ENCODE measurements at places on chromosomes 1 and 21.

- peak; percentile 66 for DNase-seq
These were observed at the start of gene ZDHHC18 for GRCh38 chr1:26826261-26827105. Gene ZDHHC18 (plus strand): TSS chr1:26826688. CDS start chr1:26826805, 117 bp downstream.

DNA sequence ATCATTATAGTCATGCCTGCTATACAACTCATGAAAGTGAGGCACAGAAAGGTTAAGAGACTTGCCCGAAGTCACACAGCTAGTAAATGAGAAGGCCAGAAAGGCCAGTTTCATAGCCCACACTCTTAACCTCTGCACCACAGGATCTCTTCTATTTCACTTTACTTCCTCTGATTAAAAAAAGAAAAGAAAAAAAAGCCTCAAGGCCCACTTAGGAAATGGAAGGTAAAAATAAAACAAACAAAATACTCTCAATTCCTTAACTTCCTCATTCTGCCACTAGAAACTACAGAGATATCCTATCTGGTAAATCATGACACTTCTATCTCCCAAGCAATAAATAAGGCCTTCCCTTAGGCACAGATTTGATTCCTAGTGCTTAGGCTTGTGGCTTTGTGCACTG is 7.6 kb upstream of the ENAH start:
- no peak for DNase-seq

DNA sequence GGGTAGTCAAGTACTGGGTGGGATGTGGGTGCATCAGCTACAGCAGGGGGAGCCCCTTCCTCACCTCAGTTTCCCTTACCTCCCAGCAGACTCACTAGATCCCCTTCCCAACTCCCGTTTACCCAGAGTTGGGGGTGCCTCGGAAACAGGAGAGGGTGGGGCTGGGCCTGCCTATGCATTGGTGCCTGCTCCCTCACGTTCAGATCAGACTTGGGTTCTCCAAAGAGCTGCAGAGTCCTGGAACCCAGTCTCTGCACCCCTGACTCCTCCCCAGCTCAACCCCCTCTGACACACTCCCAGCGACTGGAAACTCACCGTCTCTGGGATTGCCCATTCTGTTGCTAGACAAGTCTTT is 6.0 kb downstream of the FOXO6 start:
- DNase-seq = no peak

GRCh38 chr21:46182548-46183336 is 1.5 kb downstream of the SPATC1L start:
- DNase-seq = no peak

DNA sequence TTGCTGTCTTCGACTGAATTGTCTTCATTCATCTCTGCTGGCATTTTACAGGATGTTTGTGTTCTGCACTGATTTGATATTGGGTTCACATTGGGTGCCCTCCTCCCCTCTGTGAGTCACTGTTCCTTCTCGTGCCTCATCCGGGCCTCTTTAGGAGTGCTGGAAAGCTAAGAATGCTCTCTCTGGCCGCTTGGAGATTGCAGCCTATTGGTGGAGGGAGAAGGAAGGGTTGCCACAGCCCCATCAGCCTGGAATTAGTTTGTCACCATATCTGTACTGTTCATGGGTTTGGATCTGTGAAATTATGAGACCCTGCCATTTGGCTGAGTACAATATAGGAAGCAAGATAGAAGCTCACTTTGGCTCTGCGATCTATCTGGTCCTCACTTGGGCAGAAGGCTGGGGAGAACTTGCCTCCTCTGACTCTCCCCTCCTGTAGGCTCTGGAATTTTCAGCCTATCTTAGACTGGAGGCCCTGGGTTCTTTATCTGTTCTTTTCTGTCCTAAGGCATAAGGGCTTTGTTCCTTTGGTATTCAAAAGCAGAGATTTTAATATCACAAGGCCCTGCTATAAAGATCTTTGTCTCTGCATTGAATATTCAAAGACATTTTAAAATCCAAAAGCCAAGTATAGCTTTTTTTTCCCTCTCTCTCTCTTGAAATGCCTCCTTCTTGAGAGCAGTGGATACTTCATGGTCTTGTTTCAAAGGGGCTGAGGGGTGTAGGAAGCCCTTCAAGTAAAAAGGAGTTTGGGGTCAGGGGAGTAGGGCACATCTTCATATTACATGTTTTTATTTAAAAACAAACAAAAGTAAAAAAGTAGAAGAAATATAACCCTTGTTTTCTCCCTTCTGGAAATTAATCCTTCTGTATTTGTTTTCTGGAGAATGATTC is 347.9 kb downstream of the ZP4 start:
- no peak for DNase-seq

DNA sequence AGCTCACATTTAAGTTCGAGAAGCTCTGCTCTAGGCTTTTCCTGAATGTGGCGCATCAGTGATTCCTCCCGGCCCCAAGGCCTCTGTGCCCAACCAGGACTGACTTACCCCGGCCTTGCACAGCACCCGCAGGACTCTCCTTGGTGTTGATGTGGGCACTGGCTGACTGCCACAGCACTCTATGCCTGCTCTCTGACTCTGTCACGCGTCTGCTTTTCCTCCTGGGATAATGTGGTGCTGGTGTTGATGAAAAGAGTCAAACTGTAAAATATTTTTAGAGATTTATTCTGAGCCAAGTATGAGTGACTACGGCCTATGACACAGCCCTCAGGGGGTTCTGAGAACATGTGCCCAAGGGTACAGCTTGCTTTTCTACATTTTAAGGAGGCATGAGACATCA is 15.5 kb upstream of the SLC2A5 start:
- DNase-seq = no peak

DNA sequence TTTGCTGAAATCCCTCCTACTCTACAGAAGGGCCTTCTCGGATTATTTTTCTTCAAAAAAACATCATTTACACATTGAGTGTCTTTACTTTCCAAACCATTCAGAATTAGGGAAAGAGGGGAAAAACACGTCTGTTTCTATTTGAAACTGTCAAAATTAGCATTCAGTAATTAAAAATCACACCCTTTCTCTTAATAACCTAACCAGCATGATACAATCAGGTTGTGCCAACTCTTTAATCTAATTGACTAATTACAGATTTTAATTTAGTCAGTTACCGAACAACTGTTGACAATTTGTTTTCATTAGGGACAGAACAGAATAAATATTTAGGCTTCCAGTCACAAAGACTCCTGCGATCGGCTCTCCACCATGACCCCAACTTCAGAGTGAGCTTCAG is 18.8 kb downstream of the SSBP3 start:
- DNase-seq = no peak

DNA sequence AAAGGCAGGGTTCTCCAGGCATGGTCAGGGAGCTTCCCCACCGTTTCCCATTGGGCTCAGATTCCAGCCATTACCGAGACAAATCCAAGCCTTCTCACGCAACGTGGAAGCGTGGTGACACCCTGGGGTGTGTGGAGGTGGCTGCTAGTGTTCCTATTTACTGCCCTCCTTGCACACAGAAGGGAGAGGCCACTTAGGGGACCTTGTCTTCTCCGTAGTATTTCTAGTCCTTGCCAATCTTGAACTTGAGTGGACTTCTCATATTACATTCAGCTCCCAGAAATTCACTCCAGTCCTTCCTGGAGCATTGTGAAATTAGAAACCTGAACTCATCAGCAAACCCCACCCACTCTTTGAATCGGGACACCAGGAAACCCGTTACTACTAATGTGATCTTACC is 131.6 kb downstream of the AJAP1 start:
- no peak for DNase-seq

- DNase-seq = no peak
These were observed 5.2 kb upstream of the INPP5B start for GRCh38 chr1:37951783-37952624.

DNA sequence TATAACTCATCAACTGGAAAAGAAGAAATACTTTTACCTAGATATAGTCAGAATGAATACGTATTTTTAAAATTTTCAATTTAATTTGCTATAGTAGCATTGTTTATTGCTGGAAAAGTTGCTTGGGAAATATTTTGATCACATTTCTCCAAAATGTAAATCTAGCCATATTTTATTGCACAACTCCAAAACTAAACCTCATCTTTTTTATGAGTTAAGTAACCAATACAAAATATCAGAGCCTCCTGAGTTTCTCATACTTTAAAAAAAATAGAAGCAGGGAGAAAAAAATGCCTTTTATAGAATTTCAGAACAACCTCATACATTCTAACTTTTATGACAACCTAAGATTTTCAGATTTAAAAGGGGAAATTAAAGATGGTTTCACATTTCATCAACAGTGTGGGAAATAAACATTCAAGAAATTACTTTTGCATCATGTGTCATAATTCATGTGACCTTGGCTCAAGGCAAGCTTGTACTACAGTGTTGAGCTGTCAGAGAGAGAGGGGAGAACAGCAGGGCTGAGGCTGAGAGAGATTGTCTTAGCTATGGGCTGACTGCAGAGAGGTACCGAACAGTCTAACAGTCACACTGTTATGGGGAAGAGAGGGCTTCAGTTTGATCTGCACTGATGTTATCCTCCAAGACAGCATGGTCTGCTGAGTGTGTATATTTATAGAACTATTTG is 519.0 kb downstream of the LTN1 start:
- no peak for DNase-seq
